Psoas muscle (tissue), 8 donors: ENCODE measurements at places on chromosomes 3 and 15. TPM values are rescaled to one million over a fixed set of nuclear protein-coding genes. Genes with fewer than 3 reads are reported as not detected.

NOX5 gene
- 0.13 TPM for total RNA-seq

TPRG1 gene
- 6.1 TPM for total RNA-seq

GPR87 gene
- total RNA-seq, result not detected

GRCh38 chr3:172659246-172660002 lies 51.4 kb downstream of the NCEH1 start:
- no peak for DNase-seq

- no peak for DNase-seq
Observed at GRCh38 chr15:38559131-38559530, 5.5 kb downstream of the RASGRP1 start.

- DNase-seq, result no peak
Observed at GRCh38 chr3:47464588-47464987, 11.2 kb downstream of the SCAP start.

- DNase-seq, result no peak
Observed at GRCh38 chr3:187966636-187967406, 187.1 kb upstream of the LPP start.

GRCh38 chr15:71530116-71530515 lies 280.2 kb upstream of the NR2E3 start:
- DNase-seq, result no peak
